Pulmonary artery endothelial cell (primary cell): ENCODE measurements at places on chromosomes 4 and X. TPM values are rescaled to one million over a fixed set of nuclear protein-coding genes. Genes with fewer than 3 reads are reported as not detected.

NAA15 gene
- 35.1 and 48.4 TPM in 2 replicates for total RNA-seq

P2RY10 gene
- total RNA-seq = not detected in 2 replicates

TMPRSS11A gene
- not detected in 2 replicates for total RNA-seq

DNA sequence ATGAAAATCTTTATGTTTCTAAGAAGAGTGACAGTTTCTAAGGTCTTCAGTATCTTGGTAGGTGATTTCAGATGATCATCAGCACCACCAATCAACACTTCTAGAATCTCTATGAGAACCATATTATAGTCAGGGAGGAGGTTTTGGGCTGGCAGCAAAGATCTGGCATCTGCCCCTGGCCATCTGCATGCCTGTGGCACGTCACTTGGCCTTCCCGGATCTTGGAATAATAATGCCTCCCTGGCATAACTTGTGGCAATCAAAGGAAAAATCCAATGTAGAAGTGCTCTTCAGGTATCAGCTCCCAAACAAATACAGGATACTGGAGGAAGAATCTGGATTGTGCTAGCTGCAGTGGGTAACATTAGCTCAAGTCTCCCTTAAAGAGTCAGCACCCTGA, 57.3 kb downstream of the RASL11B start:
- no peak for DNase-seq

GIMD1 gene
- total RNA-seq = not detected in 2 replicates

- DNase-seq = no peak
Observed at GRCh38 chrX:3550160-3550751, 163.2 kb downstream of the PRKX start.

CCDC149 gene
- total RNA-seq = 6.8 and 11.1 TPM in 2 replicates

ZDHHC15 gene
- total RNA-seq = 0.13 and 0.14 TPM in 2 replicates

KLB gene
- not detected in 2 replicates for total RNA-seq

- DNase-seq = no peak
Observed at GRCh38 chrX:150880808-150881165, 17.7 kb downstream of the CD99L2 start.

- no peak for DNase-seq
Observed at GRCh38 chr4:115110191-115111181, 2.9 kb downstream of the NDST4 start.

- no peak for DNase-seq
Observed at GRCh38 chr4:15653864-15654592, 1.1 kb downstream of the FBXL5 start.

SPANXN4 gene
- total RNA-seq = not detected in 2 replicates

GRCh38 chrX:135410861-135411627, 10.7 kb upstream of the SMIM10L2A start:
- DNase-seq = no peak

DNA sequence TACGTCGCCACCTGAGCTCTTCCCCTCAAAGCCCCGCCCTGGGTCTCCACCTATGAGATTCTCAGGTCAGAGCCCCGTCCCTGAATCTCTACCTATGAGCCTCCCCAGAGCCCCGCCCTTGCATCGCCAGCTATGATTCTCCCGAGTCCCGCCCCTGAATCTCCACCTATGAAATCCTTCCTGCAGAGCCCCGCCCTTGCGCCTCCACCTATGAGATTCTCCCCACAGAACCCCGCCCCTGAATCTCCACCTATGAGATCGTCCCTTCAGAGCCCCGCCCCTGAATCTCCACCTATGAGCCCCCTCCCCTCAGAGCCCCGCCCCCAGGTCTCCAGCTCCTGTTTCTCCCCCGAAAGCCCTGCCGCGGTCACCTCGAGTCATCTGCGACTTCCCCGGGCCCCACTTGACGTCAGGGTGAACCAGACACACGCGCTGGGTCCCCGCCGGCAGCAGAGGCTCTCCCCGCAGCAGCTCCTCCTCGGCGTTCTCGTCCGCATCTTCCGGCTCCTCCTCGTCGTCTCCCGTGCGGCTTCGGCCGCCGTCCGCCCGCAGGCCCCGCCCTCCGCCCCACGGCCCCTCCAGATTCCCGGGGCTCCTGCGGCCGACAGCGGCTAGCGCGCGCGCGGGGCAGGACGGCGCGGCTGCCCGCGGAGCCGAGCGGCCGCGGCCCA, 393 bp downstream of the GTPBP6 start:
- DNase-seq = peak; percentile 97

DNA sequence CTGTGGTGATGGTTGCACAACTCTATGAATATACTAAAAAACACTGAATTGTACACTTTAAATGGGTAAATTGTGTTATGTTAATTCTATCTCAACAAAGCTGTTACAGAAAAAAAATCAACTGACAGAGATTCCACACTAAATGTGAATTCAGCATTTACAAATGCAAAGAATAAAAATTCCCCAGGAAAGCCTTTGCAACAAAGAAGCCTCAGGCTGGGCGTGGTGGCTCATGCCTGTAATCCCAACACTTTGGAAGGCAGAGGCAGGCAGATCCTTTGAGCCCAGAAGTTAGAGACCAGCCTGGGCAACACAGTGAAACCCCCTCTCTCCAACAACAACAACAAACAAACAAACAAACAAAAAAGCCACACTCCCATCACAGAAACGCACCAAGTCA, 8.9 kb downstream of the BCLAF3 start:
- DNase-seq = no peak

DNA sequence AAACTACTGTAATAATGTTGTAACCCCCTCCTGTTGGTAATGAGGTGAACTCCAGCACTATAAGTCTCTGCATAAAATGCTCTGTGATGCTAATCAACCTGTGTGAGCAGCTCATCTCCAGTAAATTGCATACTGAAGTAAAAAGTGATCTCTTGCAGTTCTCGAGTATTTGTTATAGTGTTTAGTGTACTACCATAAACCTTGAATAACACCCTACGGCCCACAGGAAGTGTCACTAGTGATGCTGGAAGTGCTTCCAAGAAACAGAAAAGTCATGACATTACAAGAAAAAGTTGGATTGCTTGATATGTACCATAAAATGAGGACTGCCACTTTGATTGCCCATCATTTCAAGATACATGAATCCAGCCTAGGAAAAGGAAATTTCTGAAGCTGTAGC, 39.0 kb downstream of the IL15 start:
- no peak for DNase-seq

DNA sequence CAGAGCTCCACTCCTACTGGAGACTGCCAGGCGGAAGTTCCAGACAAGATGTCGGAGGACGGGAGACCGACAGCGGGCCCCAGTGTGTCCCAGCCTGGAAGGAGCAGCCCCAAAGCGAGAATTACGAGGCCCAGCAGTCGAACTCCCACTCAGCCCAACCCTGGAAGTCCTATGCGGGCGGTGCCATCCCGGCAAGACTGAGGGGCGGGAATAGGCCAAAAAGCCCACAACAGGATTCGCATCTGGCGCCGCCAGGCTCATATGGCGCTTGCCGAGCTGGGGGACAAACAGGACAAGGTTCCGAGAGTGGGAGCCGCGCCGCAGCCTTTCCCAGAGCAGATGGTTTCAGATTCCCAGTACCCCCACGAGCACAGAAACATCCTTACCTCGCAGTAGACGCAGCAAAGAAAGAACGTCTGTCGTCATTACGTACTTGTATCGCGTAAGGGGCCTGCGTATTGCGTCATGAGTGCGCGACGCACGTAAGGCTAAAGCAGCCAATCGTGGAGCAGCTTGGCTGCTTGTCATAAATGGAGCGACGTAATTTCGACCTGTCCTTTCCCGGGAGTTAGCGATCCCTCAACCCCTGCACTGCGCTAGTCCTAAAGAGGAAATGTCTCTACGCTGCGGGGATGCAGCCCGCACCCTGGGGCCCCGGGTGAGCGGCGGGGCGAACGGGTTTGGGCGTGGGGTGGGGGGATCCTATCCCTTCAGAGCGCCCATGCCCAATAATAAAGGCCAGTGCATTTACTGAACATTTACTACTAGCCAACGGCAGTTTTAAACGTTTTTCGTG, at the start of the genes LIAS and RPL9:
TSS of gene LIAS (plus strand) at position 552 of the 796 bp plus-strand sequence. CDS start at position 614, 62 bp downstream.
TSS of gene RPL9 (minus strand) at position 418 of the 796 bp plus-strand sequence. CDS start 483 bp downstream, outside the sequence.
- peak; percentile 98 for DNase-seq

GRCh38 chrX:790041-790506, 159.5 kb downstream of the SHOX start:
- DNase-seq = no peak

- no peak for DNase-seq
Observed at GRCh38 chr4:28451346-28451745, 1590.7 kb downstream of the STIM2 start.

GRCh38 chrX:370963-371745, 15.6 kb downstream of the PPP2R3B start:
- DNase-seq = no peak

DNA sequence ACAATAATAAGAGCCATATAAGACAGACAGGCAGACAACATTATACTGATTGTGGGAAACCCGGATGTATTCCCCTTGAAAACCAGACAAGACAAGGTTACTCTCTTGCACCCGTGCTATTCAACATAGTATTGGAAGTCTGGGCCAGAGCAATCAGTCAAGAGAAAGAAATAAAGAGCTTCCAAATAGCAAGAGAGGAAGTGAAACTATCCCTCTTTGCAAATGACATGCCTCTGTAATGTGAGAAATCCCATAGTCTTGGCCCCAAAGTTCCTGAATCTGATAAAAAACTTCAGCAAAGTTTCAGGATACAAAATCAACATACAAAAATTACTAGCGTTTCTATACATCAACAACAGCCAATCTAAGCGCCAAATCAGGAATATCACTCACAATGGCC, 102.1 kb downstream of the DCAF12L2 start:
- DNase-seq = no peak

NR3C2 gene
- 6.8 and 7.6 TPM in 2 replicates for total RNA-seq

GABRE gene
- 3.7 and 7.1 TPM in 2 replicates for total RNA-seq

- no peak for DNase-seq
Observed at GRCh38 chr4:3807822-3808496, 41.8 kb downstream of the ADRA2C start.

- DNase-seq = no peak
Observed at GRCh38 chrX:66833426-66833825, 194.5 kb upstream of the EDA2R start.

- DNase-seq = no peak
Observed at GRCh38 chrX:137342969-137343368, 223.0 kb upstream of the ZIC3 start.

GRCh38 chrX:11351375-11352295, 58.4 kb downstream of the AMELX start:
- DNase-seq = no peak

- DNase-seq = peak; percentile 63
Observed at GRCh38 chrX:131830400-131831184, 192.5 kb upstream of the STK26 start.

ADH1C gene
- total RNA-seq = not detected in 2 replicates

GRCh38 chrX:152912641-152913040, 14.8 kb downstream of the ZNF185 start:
- DNase-seq = no peak

KIT gene
- total RNA-seq = 35.8 and 41.7 TPM in 2 replicates

MAGEA2 gene
- not detected in 2 replicates for total RNA-seq

ANKRD37 gene
- total RNA-seq = 4.7 and 6.5 TPM in 2 replicates

DNA sequence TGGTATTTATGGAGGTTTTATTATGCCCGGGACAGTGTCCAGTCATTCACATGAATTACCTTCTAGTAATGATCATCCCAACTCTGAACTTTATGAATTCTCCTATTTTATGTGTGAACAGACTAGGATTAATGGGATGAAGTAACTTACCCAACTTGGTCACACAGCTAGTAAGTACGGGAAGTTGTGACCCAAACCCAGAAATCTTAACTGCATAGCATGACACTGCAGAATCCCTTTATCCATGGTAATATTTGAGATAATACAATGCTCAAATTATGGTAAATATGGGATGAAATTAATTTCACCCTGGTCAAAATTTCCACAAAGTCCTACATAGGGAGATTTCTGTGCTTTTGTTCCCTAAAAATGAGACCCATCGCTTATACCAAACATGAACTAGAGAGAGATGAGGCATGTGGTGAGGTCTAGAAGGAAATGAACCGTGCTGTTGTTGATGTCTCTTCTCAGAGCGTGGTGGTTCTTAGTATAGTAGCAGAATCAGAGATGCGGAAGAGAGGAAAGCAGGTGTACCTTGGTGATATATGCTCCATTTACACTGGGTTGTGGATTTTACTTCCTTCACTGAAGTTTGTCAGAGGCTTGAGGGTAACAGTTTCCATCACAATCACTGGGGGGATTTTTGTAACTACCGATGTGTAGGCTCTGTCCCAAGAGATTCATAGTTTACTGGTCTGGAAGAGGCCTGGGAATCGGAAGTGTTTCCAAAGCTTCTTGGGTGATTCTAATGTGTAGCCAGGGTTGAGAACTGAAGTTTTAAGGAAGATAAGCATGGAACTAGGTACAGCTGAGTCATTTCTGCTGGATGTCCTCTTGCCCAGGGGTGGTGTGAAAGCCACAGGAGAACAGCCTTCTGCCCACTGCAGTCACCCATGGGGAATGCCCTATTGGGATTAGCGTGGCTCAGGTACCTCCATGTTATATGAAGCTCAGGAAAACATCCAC, 30.2 kb upstream of the FAM9C start:
- no peak for DNase-seq

GRCh38 chr4:25509646-25510045, 132.6 kb downstream of the ANAPC4 start:
- DNase-seq = no peak

- no peak for DNase-seq
Observed at GRCh38 chr4:147596377-147596776, 20.8 kb upstream of the TMEM184C start.

OTOP1 gene
- not detected in 2 replicates for total RNA-seq

- DNase-seq = no peak
Observed at GRCh38 chrX:40778861-40779575, 43.7 kb upstream of the MED14 start.

GRCh38 chr4:156265407-156265806, 311.7 kb upstream of the CTSO start:
- no peak for DNase-seq

CXCR3 gene
- not detected in 2 replicates for total RNA-seq

DNA sequence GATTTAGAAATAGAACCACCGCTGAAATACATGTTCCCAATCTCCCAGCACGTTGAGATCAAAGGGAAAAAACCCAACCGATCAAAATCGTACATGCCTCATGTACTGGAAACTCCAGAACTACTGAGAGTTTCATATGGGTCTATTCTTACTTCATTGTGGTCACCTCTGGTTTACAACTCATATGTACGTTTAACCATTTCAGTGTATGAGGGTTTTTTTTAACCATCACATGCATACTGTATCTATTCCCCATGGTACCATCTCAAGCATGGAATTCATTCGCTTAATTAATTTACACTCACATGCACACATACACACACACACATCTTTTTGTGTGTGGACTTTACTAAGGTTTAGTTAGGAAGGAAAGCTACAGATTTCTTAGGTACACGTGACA, 46.0 kb upstream of the CLNK start:
- no peak for DNase-seq

- DNase-seq = no peak
Observed at GRCh38 chrX:118189000-118189399, 72.4 kb upstream of the KLHL13 start.

CDKN2AIP gene
- total RNA-seq = 15.2 and 19.5 TPM in 2 replicates
